ENCODE measurements at places on chromosomes 5 and 9.
A peak's percentile ranks its signal among the peaks of the same experiment; 100 is the strongest.

DNA sequence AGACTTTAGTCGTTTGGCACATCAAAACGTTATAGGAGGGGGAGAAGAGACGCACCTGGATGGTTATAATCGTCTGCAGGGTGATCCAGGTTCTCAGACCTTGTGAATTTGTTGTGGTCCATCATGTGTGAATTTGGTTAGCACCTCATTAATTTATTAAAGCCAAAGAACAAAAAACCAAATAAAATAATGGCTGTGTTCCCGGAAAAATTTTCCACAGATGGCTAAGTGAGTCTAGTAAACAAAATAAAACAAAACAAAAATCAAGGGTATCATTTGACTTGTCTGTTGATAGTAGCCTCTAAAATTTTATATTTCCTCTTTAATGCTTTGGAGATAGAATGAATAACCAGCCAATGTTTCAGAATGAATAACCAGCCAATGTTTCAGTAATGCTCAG is 119.7 kb downstream of the ACTBL2 start:
- DNase-seq = no peak

GRCh38 chr5:87188391-87188790 is 79.3 kb upstream of the RASA1 start:
- no peak for DNase-seq

- DNase-seq = no peak
These were observed 595 bp upstream of the GRHPR start for GRCh38 chr9:37421914-37422288.

DNA sequence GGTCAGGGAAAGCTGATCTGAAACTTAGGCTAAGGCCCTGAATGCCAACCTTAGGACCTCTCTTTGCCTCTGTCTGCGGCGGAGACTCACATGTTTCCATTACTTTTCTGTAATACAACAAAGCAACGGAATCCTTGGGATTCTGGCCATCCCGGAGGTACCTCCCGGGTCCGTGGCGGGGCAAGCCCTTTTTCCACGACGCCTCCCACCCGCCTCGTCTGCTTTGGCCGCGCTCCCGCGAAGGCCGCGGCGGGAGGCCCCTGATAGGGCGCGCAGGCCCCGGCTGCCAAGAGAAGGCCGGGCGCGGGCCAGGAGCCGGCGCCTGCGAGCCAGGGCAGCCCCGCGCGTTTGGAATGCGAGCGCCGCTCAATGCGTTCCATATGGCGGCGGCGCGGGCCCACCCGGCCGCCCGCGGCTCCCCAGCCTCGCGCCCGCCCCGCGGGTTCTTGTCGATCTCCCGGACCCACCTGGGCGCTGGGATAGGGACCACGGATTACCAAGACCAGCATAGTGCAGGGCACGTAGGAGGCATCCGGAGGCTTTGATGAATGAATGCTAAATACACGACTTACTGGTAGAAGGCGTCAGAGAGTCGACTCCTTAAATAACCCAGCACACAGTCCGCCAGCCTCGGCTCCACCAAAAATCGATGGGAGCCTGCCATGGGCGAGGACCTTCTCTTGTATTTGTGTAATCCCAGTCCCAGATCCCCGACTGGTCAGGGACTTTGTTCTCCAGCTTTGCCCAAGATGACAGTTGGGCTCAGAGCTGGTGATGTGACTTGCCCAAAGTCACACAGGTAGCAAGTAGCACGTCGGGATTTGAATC is 17.5 kb upstream of the PHF19 start:
- no peak for DNase-seq

GRCh38 chr5:82859451-82860140 is 217.6 kb downstream of the TMEM167A start:
- no peak for DNase-seq

GRCh38 chr5:111143910-111144309 is 51.8 kb downstream of the WDR36 start:
- no peak for DNase-seq

DNA sequence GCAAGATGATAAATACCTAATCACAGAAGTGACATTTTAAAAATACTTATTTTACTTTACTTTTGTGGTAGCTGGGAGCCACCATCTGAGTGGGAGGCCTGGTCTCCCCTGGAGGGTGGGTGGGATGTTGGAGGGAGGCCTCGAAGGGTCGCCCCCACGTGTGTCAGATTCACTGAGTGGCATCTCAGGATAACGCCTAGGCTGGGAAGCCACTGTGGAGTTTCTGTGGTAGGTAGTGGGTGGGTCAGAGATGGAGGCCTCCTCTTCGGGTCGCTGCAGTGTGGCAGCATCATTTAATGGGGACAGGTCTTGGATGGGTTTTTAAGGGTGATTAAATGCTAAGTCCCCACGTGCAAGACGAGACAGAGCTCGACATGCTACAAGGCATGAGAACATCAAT is 1154.8 kb upstream of the CDH18 start:
- DNase-seq = no peak

DNA sequence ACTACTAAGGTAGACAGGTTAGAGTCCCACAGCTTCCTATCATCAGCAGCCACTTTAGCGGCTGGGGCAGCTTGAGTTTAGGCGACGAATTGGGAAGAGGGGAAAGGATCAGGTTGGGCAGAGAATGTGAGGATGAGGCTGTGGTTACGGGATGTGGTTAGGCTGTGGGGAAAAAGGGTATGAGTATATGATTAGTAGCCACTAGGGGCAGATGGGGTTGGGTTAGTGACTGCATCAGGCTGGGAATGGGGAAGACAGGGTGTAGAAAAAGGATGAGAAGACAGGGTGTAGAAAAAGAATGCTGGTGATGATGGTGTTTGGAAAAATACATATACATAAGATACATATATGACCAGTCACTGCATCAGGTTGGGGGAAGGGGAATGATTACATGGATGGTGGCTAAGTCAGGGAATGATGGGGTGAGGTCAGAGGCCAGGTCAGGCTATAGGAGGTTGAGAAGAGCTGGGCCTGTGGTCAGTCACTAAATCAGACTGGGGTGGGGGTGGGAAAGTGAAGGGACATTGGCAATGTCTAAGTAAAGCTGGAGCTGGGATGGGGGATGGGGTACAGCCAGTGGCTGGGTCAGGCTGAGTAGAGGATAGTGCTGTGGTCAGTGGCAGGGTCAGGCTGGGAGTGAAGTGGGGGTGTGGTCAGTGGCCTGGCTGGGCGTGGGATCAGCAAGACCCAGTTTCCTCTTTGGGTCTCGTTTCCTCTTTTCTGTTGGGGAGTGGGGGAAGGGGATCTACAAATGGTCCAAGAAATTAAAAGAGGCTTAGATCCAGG is 2.1 kb downstream of the TLN1 start:
- DNase-seq = peak; percentile 62
